Stimulated activated naive B cell treated with anti-CD40 and anti-IgM and Interleukin-4, amounts not matched to agents 10 μg/mL and 1 μg/mL and 100 μg/mL, for 72 hours (primary cell): ENCODE measurements at places on chromosomes 4 and X.
A peak's percentile ranks its signal among the peaks of the same experiment; 100 is the strongest.

DNA sequence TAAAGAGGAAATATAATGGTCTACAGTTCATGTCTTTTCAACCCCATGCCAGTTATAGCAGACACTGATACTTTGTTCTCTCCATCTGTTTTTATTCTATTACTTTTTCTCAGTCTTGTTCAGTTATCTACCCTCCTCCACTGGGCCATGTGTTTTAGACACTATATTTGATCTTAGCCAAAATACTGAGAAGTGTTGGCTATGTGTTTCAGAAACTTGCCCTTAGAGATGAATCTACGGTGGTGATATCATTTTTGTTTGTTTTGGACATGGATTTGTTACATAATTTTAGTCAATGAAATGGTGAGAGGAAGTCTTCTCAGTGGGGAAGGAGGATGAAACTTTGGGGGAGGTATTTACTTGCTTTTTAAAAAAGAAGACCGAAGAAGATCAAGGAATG, 211.5 kb upstream of the DDX53 start:
- H3K27ac ChIP-seq: no peak overlapping the region
- DNase-seq: no peak
- H3K27me3 ChIP-seq: no peaks in the 10 kb centered on the region
- no peaks in the 10 kb centered on the region for H3K36me3 ChIP-seq

GRCh38 chr4:107275225-107275624, 239.1 kb upstream of the DKK2 start:
- no peak for DNase-seq
- no peak overlapping the region for H3K4me3 ChIP-seq
- no peaks in the 10 kb centered on the region for H3K4me1 ChIP-seq
- H3K36me3 ChIP-seq: no peaks in the 10 kb centered on the region
- H3K27ac ChIP-seq: no peak overlapping the region
- no peaks in the 10 kb centered on the region for H3K27me3 ChIP-seq

GRCh38 chr4:159504684-159505083, 401.8 kb downstream of the RAPGEF2 start:
- no peaks in the 10 kb centered on the region for H3K36me3 ChIP-seq
- no peak for DNase-seq
- H3K4me3 ChIP-seq: no peak overlapping the region
- no peaks in the 10 kb centered on the region for H3K4me1 ChIP-seq

DNA sequence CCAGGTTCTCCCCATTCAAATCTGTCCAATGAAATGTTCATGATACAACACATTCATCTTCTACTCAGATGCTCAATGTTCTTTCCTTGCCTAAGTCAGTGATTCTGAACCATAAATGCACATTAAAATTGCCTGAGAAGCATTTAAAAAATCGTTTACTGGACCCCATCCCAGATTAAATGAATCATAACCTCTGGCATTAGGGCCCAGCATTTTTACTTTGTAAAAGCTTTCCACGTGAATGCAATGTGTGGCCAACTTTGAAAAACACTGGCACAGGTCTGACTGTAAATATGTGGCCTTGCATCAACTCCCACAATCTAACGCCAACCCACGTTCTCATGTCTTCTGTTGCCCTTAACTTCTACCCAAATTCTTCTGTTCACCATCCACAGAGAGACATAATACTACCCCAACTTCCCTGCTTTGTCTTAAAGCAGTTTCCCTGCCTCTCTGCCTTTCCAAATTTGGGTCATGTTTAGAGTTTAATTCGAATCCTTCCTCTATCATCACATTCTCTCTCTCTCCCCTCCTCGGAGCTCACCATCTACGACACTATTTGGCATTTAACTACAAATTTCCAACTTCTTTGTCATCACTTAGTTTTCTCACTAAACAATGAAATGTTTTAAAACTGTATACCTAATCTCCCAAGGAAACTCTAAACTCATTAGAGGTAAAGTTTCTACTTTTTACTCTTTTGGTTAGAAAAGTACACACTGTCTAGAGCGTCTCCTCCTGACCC, 78.7 kb downstream of the PRKG2 start:
- no peak for DNase-seq
- no peak overlapping the region for H3K27ac ChIP-seq
- peaks cover 2% of the 10 kb centered on the region for H3K4me1 ChIP-seq
- H3K36me3 ChIP-seq: peaks cover 6% of the 10 kb centered on the region
- H3K27me3 ChIP-seq: peaks cover 5% of the 10 kb centered on the region
- no peak overlapping the region for H3K4me3 ChIP-seq

- peak overlapping the region; percentile 83 for H3K4me3 ChIP-seq
- H3K4me1 ChIP-seq: peaks cover 3% of the 10 kb centered on the region
- H3K27me3 ChIP-seq: peaks cover 39% of the 10 kb centered on the region
- DNase-seq: peak; percentile 57
Measured at GRCh38 chrX:120308959-120309872, 2.0 kb downstream of the TMEM255A start.

GRCh38 chr4:96145601-96146000, 305.7 kb downstream of the PDHA2 start:
- no peak overlapping the region for H3K27ac ChIP-seq
- no peaks in the 10 kb centered on the region for H3K27me3 ChIP-seq
- no peak overlapping the region for H3K4me3 ChIP-seq
- DNase-seq: no peak
- H3K36me3 ChIP-seq: no peaks in the 10 kb centered on the region

- H3K27ac ChIP-seq: peak overlapping the region; percentile 52
- H3K4me1 ChIP-seq: peaks cover 60% of the 10 kb centered on the region
- H3K36me3 ChIP-seq: peaks cover 71% of the 10 kb centered on the region
- no peak for DNase-seq
- no peak overlapping the region for H3K4me3 ChIP-seq
Measured at GRCh38 chr4:102589743-102590142, 88.6 kb downstream of the NFKB1 start.

- DNase-seq: no peak
- H3K27ac ChIP-seq: no peak overlapping the region
- H3K36me3 ChIP-seq: no peaks in the 10 kb centered on the region
- H3K27me3 ChIP-seq: no peaks in the 10 kb centered on the region
- no peaks in the 10 kb centered on the region for H3K4me1 ChIP-seq
Measured at GRCh38 chr4:74653331-74654229, 140.7 kb downstream of the BTC start.

- H3K27me3 ChIP-seq: no peaks in the 10 kb centered on the region
- peaks cover 15% of the 10 kb centered on the region for H3K36me3 ChIP-seq
- DNase-seq: peak; percentile 21
- H3K27ac ChIP-seq: peak overlapping the region; percentile 100
- peak overlapping the region; percentile 97 for H3K4me3 ChIP-seq
- peaks cover 71% of the 10 kb centered on the region for H3K4me1 ChIP-seq
Measured at GRCh38 chr4:73257234-73257633, 1.4 kb downstream of the ANKRD17 start.
